ENCODE measurements at places on chromosomes 5 and 9. TPM values are rescaled to one million over a fixed set of nuclear protein-coding genes. Genes with fewer than 3 reads are reported as not detected.
A peak's percentile ranks its signal among the peaks of the same experiment; 100 is the strongest.

The MRNIP gene
- 30.1 TPM for total RNA-seq

The DMRT3 gene
- not detected for total RNA-seq

The CAAP1 gene
- total RNA-seq = 20.7 TPM

The KIF12 gene
- not detected for total RNA-seq

The UQCRQ gene
- 412 TPM for total RNA-seq

The SPINK13 gene
- total RNA-seq = not detected

The PIP5KL1 gene
- 1.4 TPM for total RNA-seq

The ADAMTS16 gene
- total RNA-seq = not detected

The POC5 gene
- 16.5 TPM for total RNA-seq

The SLC34A3 gene
- total RNA-seq = not detected

The NLN gene
- total RNA-seq = 22.8 TPM

The ORM1 gene
- not detected for total RNA-seq

The CCDC192 gene
- total RNA-seq = not detected

The CD274 gene
- total RNA-seq = 36.7 TPM

The PCDHA8 gene
- not detected for total RNA-seq

The CHSY3 gene
- not detected for total RNA-seq

The CCNJL gene
- not detected for total RNA-seq

The AQP7 gene
- total RNA-seq = not detected

The C6 gene
- not detected for total RNA-seq

The IFNA21 gene
- not detected for total RNA-seq

DNA sequence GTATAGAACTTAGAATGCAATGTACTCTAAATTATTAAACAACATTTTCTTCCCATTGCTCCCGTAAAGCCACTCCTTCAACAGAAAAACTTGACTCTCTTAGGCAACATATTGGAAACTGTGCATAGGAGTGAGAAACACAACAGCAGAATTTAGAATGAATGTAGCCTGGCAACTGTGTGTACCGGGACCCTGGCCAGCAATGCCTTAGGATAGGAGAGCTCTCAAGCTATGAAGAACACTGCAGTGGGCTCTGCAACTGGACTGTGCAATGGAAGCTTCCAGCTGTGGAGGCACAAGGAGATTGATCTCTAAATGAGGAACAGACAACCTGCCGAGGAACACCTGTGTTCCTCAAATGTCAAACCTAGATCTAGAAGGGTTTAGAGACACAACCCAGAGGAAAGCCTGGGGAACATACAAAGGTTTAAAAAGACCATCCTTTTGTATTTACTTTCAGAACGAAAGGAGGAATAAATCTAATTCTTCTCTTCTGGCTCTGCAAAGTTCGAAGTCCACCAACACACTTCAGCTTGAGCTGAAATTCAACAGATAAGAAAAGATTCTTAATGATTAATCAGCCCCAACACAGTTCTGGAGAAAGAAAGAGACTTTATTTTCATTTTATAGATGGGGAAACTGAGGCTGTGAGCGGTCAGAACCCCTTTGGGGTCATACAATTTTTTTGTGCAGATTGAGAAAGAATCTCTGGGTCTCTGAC lies 51.5 kb upstream of the ARL15 start:
- DNase-seq = no peak

- peak; percentile 21 for DNase-seq
These were observed 17.4 kb upstream of the ADRB2 start for GRCh38 chr5:148808864-148809642.

- DNase-seq = no peak
These were observed 1465.1 kb upstream of the C9orf72 start for GRCh38 chr9:29038332-29038731.

DNA sequence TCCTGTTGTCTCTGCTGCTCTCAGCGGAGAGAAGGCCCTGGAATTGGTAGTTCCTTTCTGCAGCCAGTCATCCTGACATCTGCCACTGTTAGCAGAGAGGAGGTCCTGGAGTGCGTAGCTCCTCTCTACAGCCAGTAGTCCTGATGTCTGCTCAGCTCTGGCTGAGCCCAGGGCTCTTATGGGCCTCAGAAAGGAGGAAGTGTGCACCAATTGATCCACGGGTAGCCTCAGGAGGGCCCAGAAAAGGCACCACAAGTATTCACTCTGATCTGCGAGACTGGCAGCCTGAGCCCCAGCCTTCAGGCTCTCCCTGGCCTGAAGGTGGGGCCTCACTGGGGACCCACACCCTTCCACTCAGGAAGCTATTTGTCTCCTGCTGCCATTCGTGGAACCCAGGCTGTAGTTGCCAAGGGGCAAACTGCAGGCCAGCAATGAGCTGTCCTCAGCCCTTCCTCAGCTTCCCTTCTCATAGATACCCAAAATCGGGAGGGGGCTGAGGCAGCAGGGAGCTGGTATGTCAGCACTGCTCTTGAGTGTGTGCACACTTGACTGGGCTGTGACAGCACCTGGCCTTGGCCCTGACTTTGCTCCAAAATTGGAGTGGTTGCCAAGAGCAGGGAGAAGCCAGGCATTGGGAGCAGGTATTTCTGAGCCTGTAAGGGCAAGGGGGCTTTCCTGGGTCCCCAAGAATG lies 1049.5 kb upstream of the ACO1 start:
- no peak for DNase-seq

- DNase-seq = no peak
These were observed 11.4 kb upstream of the ADAMTS16 start for GRCh38 chr5:5128766-5129165.

DNA sequence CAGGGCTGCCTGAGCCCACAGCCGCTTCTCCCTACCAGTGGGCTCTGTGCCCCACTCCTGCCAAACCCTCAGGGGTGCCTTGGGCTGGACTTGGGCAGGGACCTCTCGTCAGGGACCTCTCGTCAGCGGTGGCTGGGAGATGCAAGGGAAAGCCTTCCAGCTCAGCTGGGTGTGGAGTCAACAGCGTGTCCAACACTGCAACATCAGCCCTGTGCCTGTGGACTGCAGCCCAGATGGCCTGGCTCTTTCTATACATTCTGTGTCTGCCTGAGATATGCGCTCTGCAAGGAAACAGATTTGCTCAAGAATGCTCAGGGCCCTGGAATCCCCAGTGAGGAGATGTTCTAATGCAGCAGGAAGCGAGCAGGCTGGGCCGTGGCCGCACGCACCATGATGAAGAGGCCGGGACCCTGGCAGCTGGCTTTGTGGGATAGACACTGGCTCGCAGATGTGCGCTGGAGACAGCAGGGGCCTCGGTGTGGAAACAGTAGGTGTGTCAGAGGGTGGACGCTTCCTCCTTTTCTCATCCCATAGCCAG lies 85.0 kb upstream of the COL5A1 start:
- no peak for DNase-seq

- DNase-seq = no peak
These were observed 69.4 kb upstream of the LHFPL2 start for GRCh38 chr5:78717674-78718584.

GRCh38 chr9:89116064-89116804 lies 62.4 kb downstream of the SHC3 start:
- DNase-seq = no peak

DNA sequence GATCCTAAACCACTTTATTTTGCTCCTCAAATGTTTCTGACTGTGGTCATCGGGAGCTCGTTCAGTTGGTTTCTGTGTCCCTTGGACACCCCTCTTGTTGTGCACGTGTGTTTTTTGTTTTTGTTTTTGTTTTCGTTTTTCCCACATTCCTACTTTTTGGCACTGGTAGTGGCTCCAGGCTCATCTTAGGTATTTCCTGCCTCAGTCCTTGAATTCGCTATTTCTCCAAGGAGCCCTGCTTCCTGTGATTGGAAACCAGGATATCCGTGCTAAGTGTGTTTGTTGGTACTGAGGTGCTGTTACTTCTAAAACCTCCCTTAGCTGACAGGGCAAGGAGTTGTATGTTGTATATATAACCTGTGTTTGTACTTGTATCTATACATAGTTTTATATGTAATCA lies 5.9 kb downstream of the HMCN2 start:
- DNase-seq = no peak

DNA sequence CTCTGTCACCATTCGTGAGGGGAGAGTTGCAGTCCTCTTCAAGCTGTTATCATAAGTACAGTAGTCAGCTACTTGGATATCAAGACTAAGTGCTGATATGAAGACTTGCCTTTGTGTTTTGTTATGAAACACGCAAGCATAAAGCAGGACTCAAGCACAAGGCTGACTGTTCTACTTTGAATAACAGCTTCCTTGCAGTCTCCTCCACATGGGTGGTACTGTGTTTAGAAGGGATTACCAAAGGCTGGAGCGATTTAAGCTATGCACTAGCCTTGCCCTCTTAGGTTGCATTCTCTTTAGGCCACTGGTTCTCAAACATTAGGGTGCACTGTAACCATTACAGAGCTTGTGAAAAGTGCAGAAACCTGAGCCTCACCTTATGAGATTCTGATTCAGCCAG lies 41.4 kb downstream of the SLC25A51 start:
- no peak for DNase-seq

DNA sequence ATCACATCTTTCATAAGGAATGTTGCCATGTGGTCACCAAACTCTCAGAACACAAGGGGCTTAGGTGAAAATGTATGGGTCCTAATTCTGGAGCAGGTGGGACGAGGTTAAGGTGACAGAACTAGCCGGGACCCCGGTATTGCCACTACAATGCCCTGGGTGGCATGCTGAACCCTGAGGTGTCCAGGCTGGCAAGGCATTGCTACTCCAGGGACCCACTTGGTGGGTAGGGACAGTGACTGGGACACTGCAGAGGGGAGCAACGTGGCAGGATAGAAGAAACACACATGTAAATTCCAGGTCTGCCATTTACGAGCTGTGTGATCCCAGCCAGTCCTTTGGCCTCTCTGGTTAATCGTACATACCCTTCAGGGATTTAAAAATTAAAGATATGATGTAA lies 206.9 kb upstream of the MVB12B start:
- no peak for DNase-seq

GRCh38 chr5:10563945-10564837 lies at the start of gene ANKRD33B:
Gene ANKRD33B (plus strand): TSS chr5:10564070. CDS start chr5:10564468, 398 bp downstream.
- peak; percentile 76 for DNase-seq

DNA sequence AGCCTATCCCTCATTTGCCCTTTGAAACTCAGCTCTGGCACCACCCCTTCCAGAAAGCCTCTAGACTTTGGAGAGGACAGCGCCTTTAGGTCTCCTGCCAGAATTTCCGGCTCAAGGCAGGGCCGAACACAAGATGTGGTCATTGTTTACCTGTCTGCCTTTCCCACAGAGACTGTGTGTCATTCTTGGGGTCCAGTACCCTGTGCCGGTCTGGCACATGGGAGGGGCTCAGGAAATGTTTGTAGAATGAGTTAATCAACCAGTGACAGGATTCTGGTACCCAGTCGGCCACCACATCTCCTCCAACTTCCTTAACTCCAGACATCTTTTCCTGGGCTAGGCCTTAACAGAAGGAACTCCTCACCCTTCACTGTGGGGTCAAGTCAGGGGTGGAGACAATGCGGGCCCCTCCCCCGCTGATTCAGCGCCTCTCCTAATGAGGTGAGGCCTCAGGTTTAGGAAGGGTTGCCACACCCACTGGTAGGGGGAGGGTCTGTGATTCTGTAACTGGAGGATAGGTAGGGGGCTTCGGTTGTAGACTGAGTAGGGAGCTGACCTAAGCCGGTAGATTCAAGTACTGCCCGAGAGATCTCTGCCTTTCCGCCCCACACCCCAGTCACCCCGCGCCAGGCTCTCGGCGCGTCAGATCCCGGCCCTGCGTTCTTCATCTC lies 29.3 kb downstream of the PCDH1 start:
- no peak for DNase-seq

DNA sequence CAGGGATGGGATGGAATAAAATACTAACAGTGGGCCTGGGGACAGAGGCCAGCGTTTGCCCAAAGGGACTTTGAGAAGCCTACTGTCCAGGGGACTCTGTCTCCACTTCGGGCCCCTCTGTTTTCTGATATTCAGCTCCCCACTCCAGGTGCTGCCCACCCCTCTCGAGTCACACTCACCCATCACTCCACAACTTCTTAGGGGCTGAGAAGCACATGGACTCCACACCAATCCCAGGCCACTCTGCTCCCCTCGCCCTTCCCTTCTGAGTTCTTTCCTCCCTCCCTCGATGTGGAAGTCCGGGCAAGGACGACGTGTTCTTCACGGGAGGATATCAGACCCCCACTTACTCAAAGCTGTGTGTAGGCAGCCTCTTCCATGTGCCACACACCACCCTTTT lies 124.5 kb downstream of the BARX1 start:
- no peak for DNase-seq

- no peak for DNase-seq
These were observed 56.6 kb downstream of the KCNN2 start for GRCh38 chr5:114418176-114419066.

- DNase-seq = peak; percentile 37
These were observed 106.1 kb upstream of the CPEB4 start for GRCh38 chr5:173781816-173782670.

GRCh38 chr9:113898596-113898995 lies 22.5 kb downstream of the ZNF618 start:
- DNase-seq = no peak

DNA sequence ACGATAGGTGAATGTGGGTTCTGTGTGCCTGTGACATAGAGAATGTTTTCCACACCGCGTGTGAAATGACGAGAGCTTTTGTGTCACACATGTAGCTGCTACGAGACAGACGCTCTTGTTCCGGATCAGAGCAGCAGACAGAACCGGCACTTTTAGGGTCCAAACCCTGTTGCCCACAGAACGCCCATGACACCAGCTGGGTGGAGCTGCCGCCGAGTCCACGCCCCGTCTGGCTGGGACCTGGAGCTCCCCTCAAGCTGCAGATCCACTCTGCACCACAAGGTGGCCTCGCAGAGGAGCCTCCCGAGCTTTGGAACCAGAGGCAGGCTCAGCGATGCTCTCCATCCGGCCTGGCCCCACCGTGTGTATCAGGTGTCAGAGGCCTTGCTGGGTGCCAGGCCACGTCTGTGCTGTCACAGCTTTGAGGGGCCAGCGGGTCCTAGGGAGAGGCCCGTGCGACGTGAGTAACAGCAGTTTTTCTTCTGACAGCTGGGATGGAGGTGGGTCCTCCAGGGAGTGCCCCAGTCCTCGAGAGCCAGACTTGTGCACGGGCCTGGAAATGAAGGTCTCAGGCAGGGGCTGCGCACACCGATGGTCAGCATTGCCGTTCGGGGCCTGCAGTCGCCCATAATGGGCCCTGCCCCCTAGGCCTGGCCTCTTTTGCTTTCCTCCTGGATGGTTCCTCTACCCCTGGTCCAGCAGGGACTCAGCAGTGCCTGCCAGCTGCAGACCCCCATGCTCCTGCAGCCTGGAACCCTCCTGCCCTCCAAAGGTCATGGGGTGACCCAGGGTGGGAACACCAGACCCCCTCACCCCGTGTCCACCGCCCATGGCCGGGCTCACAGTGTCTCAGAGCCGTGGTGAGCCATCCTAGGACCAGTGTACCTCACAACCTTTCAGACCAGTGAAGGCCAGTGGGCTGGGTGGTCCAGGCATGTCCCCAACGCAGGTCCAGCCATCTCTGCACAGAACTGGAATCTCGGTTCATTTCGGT lies 2.5 kb upstream of the LRRC14B start:
- peak; percentile 83 for DNase-seq

- DNase-seq = no peak
These were observed 1.6 kb upstream of the ANXA2R start for GRCh38 chr5:43041669-43042175.

- no peak for DNase-seq
These were observed 283.1 kb downstream of the GLIS3 start for GRCh38 chr9:4016789-4017188.

DNA sequence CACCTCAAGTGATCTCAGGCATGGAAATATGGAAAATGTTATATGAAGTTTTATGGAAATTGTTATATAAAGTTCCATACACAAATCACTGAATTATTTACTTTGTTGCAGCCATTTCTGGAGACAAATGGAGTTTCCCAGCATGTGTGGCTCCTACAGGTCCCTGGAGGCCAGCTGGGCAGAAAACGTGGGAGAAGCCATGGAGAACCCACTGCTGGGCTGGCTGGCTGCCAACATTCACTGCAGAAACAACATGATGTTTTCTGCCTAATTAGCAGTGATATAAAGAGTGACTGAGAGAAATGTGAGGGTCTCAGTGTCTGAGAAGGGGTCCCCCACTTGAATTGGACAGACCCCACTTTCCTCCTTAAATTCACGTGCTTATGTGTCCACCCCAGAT lies 208.8 kb upstream of the IRX2 start:
- no peak for DNase-seq

Measured in activated T-helper 2 cell treated with anti-CD3 and anti-CD28 coated beads, Interferon-gamma antibody, Interleukin-2, Interleukin-4, amounts not matched to agents 10 μg/mL and 5 μg/mL and 100 μg/mL, durations not matched to agents 14 hours and 24 hours and 36 hours (primary cell).